ENCODE measurements at places on chromosomes 7 and 10.

DNA sequence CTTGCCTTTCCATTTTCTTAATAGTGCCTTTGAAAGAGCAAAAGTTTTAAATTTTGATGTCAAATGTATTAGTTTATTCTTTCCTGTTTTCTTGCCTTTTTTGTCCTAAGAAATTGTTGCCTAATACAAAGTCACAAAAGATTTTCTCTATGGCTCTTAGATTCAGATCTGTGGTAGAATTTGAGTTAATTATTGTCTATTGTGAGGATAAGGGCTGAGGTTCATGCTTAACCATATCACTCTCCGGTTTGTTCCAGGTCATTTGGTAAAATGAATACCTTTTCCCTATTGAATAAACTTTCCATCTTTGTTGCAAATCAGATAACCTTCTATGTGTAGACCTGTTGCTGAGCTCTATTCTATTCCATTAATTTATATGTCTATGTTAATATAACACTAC, 96.0 kb downstream of the NOD1 start:
- no peak for DNase-seq

- no peak for DNase-seq
These were observed 2.2 kb upstream of the ATP6V0E2 start for GRCh38 chr7:149871576-149871975.

DNA sequence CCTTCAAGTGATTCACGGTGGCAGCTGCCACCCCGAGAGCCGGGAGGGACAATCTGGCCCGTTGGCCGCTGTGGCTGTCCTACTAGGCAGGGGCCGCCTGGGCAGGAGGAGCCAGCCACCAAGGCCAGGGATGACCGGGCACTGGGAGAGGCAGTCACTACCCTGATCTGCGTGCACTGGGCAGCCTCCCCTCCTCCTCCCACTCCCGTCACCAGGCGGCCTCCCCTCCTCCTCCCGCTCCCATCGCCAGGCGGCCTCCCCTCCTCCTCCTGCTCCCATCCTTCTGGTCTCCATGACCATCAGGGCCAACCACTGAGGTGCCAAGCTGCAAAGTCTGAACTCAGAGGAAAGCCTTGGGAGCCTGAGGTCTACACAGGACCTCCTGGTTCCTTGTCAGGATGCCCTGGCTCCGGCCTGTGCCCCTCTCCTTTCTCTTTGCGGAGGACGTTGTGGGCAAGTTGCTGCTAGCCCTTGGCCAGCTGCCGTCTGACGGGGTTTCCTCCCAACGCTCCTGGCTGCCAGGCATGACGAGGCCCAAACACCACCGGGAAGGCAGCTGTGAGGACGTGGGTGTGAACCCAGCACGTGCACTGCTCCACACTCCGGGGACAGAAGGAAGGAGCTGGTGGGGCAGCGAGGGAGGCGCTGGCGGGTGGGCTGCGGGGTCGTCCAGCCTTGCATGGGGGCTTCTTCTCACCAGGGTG, 131.1 kb downstream of the WDR37 start:
- no peak for DNase-seq

- no peak for DNase-seq
These were observed 70.6 kb upstream of the GLCCI1 start for GRCh38 chr7:7897949-7898515.

GRCh38 chr10:82867056-82867455, 992.1 kb downstream of the NRG3 start:
- no peak for DNase-seq

- no peak for DNase-seq
These were observed 54.2 kb downstream of the DNAJC12 start for GRCh38 chr10:67783606-67784294.

- DNase-seq = no peak
These were observed 17.0 kb downstream of the UPF2 start for GRCh38 chr10:12025591-12025990.
